Naive thymus-derived CD4-positive, alpha-beta T cell (primary cell): ENCODE measurements at places on chromosomes 3 and 15.

GRCh38 chr3:65006300-65006739, 318.5 kb upstream of the ADAMTS9 start:
- no peak for DNase-seq

- peak; percentile 37 for DNase-seq
Measured at GRCh38 chr15:60557191-60557618, 78.3 kb upstream of the ICE2 start.

- DNase-seq = no peak
Measured at GRCh38 chr3:61666615-61667330, 105.4 kb downstream of the PTPRG start.

- no peak for DNase-seq
Measured at GRCh38 chr3:170057550-170057949, 19.8 kb downstream of the GPR160 start.

DNA sequence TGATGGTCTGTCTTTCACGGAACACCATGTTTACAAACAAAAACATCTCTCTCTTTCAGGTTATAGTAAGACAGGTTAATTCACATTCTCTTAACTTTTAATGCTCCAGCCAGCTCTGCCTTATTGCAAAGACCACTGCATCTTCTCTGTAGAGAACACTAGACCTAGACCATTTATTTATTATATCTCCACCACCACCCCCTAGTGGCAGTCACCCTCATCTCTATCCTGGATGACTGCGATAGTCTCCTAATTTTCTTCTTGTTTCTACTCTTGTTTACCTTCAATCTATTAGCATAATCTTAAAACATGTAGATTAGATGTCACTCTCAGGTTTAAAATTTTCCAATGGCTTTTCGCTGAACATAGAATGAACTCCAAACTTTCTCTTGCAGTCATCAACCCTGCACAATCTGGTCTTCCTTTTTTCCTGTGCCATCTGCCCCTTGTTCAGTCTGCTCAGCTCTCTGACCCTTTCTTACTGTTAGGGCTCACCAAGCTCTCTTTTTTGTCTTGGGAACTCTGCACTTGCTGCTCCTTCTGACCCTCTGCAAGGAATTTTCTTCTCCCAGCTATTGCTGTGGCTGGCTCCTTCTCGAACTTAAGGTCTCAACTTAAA, 155.6 kb downstream of the SQOR start:
- DNase-seq = no peak

DNA sequence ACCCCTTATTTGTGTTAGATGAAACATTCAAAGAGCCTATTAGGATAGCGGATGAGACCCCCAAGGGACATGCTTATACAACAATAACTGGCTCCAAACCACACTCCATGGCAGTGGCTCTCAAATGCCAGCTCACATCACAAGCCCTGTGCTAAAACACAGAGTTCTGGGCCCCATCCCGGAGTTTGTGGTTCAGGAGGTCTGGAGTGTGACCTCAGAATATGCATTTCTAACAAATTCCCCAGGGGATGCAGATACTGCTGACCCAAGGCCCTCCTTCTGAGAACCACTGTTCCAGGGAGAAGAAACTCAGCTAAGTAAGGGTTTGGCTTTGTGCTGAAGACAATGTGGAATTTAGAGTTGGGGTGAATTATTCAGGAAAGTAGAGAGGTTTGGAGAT, 3.6 kb downstream of the CCRL2 start:
- DNase-seq = no peak

DNA sequence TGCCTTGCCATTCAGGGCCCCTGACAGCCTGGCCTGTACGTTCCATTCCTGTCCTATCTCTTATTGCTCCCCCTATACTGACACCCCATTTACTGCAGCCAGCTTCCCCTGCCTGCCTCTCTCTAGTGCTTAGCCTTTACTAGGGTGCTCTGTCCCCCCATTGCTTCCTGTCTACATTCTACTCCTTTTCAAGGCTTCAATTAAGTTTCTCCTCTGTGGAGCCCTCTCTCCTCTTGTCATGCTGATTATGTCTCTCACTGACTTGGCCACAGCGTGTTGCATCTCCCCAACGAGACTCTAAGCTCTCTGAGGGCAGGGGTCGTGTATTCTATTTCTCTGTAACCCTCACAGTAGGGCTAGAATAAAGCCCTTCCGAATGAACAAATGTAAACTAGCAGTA, 185.2 kb downstream of the RPLP1 start:
- DNase-seq = no peak

GRCh38 chr3:11638495-11639358, 5.0 kb downstream of the VGLL4 start:
- no peak for DNase-seq

- DNase-seq = no peak
Measured at GRCh38 chr15:77455696-77456321, 35.1 kb downstream of the HMG20A start.

GRCh38 chr3:106172780-106173179, 304.0 kb upstream of the CBLB start:
- DNase-seq = no peak

- DNase-seq = no peak
Measured at GRCh38 chr3:34072297-34072696, 273.9 kb downstream of the PDCD6IP start.

DNA sequence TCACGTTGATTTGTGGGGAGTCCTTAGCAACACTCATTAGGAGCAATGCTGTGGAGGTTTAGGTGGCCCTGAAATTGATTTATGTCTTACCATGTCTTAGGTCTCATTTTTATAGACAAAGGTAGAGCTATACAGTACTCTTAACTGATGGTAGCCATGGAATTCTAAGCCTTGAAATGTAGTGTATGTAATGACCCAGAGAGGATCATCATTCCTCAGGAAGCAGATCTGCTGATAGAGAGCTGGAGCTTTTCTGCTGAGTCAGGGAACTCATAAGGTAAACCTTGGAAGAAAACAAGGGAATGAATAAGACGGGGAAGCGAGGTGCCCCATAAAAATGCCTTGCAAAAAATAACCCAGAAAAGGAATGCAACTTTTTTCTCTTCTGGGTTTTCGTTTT, 34.0 kb upstream of the ZNF639 start:
- DNase-seq = no peak

- no peak for DNase-seq
Measured at GRCh38 chr3:14388201-14388600, 14.2 kb upstream of the SLC6A6 start.

- no peak for DNase-seq
Measured at GRCh38 chr3:53726643-53727042, 119.6 kb downstream of the CHDH start.

DNA sequence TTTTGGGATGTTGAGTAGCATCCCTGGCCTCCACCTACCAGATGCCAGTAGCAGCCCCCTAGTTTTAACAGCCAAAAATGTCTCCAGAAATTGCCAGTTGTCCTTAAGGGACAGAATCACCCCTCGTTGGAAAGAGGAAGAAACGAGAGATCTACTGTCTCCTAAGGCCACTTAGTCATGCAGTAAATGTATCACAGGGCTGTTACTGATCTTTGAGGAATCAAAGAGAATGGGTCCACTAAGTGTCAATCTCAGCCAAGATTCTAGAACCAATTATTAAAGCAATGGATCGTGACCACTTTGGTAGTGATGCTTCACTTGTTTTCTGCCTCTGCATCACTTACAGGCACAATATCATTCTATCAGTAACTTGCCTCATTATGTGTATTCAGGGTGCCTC, 26.4 kb downstream of the POLG start:
- DNase-seq = no peak

DNA sequence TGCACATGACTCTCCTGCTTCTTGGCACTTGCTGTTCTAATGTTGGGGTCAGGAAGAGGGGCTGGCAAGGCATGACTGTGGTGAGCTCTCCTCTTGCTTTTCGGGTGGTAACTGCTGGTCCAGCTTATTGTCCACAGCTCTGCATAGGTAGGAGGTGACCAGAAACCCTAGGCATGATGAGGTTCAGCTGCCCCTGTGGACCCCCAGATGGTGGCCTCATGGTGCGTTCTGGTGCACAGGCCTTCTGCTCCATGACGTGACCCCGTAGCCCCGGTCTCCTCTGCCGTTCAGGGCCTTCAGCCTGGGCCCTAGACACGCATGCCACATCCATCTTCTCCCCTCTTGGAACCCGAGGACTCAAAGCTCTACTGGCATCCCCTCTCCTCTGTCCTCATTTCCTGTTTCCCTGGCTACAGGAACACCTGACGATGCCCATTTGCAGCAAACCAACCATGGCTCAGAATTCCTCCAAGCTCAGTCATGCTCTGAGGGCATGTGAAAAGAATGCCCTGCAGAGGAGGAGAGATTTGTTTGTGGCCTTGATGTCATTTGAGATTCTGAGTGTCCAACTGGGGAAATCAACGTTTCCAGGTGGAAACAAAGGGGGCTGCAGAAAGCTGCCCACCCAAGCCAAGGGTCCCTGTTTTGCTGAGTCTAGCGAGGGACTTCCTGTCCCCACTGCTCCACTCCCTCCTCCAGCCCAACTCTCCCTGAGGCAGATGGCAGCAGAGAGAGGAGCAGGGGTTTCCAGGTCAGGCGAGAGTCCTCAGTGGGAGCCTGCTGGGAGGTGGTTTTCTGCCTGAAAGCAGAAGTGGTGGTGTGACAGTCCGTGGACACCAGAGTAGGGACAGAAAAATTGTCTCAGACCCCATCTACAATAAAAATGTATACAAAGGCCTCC, 198.7 kb upstream of the LYSMD4 start:
- no peak for DNase-seq

DNA sequence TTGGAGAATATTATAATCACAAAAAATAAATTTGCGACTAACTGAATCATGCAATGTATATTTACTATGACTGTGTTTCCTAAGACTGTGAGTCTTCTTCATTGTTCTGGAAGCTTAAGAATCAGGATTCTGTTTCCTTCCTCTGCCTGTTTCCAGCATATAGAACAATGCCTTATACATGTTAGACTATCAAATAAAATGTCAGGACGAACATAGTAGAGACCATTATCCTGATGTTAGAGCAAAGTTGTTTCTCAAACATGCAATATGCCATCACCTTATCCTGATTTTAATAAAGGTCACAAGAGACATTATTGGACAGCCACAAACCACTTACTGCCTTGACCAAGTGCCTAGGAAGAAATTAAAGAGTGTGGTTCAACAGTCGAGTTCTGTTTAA, 457.4 kb upstream of the AGTR1 start:
- no peak for DNase-seq

- DNase-seq = peak; percentile 29
Measured at GRCh38 chr3:5122741-5123706, 932 bp downstream of the ARL8B start.

DNA sequence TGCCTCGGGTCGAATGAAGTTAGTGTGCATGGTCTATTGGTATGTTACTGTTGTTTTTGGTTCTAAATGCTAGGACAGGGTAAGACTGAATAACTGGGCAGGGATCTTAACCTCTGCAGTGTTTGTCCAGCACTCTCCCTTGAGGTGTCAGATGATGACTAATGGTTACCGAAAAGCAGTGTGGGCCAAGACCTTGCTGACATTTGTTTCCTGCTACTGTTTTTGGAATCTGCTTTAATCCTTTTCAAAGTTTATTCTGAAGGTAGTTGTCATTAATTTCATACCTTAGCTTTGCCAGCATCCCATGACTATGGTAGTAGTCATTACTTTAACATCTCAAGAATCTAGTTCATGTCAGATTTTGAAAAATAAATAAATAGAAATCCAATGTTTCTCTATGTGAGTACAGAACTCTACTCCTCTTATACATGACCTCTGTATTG, 117.0 kb downstream of the P3H2 start:
- no peak for DNase-seq
